ENCODE measurements at places on chromosomes 6 and 20. TPM values are rescaled to one million over a fixed set of nuclear protein-coding genes. Genes with fewer than 3 reads are reported as not detected.

- H3K4me1 ChIP-seq = no peaks in the 10 kb centered on the region
- H3K27me3 ChIP-seq = no peaks in the 10 kb centered on the region
- peaks cover 7% of the 10 kb centered on the region for H3K36me3 ChIP-seq
- H3K27ac ChIP-seq = no peak overlapping the region
- DNase-seq = no peak
Observed at GRCh38 chr20:20752712-20753111, 40.3 kb upstream of the RALGAPA2 start.

The SLC22A23 gene
- 6.8 TPM for total RNA-seq

GRCh38 chr6:43878823-43879495 is 108.9 kb downstream of the VEGFA start:
- no peak for DNase-seq
- H3K27me3 ChIP-seq = no peaks in the 10 kb centered on the region
- no peak overlapping the region for H3K4me3 ChIP-seq
- no peaks in the 10 kb centered on the region for H3K4me1 ChIP-seq
- no peak overlapping the region for H3K27ac ChIP-seq

The TOP1 gene
- 98.5 TPM for total RNA-seq

The BEND6 gene
- total RNA-seq = 2.3 TPM

- H3K36me3 ChIP-seq = peaks cover 24% of the 10 kb centered on the region
- peak overlapping the region; percentile 23 for H3K4me3 ChIP-seq
- H3K27me3 ChIP-seq = no peaks in the 10 kb centered on the region
- peaks cover 6% of the 10 kb centered on the region for H3K4me1 ChIP-seq
- DNase-seq = peak; percentile 20
Observed at GRCh38 chr20:25324412-25324811, 66.2 kb downstream of the ABHD12 start.

The PI3 gene
- total RNA-seq = not detected

DNA sequence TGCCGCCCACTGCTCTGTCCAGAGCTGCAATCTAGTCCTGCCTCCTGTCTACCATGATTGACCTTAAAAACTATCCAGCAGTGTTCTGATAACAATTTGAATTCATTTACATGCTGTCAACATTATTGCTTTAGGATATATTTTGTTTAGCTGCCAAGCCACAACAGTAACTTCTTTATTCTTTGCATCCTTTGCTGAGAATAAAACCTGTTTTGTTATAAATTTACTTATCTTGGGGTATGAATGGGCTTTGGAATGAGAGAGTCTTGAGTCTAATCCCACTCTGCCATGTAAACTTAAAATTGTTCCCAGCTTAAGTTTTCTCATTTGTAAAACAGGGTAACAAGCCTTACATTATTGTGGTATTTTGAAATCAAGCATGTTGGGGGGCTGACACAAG is 116.4 kb downstream of the FLRT3 start:
- H3K36me3 ChIP-seq = peaks cover 12% of the 10 kb centered on the region
- H3K27ac ChIP-seq = no peak overlapping the region
- DNase-seq = no peak
- no peak overlapping the region for H3K4me3 ChIP-seq
- no peaks in the 10 kb centered on the region for H3K4me1 ChIP-seq

The JAG1 gene
- 54.0 TPM for total RNA-seq

All from H9 (cell line).